ENCODE measurements at places on chromosomes 4 and X.

GRCh38 chr4:4618847-4619246, 77.0 kb upstream of the STX18 start:
- DNase-seq = no peak

GRCh38 chr4:42747971-42748370, 91.1 kb upstream of the ATP8A1 start:
- DNase-seq = no peak

DNA sequence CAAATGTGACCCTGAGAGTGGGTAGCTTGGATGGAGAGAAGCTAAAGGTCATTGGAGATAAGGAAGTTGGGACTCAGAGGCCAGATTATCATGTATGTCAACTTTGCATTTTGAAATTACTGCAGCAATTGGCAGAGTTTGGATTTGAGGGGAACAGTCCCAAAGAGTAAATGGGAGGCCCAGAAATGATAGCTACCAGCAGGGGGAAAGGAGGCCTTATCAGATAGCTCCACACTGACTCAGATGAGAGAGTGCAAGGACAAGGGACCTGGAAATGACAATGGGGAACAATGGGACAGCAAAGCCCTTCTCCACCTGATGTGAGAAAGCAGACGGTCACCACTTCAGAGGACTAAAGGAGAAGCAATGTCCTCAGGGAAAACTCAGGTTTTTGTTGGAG, 201.5 kb upstream of the JADE1 start:
- no peak for DNase-seq

DNA sequence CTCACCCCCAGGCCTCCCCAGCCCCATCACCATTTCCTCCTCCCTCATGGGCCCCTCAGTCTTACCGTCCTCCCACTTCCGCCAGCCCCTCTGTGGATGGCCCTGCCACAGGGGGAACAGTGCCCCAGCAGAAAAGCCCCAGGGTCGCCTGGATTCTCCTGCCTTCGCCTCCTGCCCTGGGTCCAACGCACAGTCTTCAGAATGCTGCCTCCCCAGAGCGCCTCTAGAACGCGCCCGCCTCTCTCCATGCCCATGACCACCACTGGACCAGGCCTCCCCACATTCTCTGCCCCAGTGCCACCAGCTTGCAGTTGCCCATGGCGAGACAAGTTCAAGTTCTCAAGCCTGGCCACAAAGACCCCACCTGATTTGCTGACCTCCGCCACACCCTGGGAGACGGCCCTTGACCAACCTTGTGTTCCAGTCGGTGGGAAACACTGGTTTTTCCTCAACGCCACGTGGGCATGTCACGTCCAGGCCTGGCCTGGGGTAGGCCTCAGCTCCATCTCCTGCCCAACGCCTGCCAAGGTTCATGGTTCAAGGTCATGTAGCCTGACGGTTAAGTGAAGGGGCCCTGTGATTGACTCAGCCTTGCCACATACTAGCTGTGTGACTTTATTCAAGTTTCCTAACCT, 634 bp upstream of the PLXNB3 start:
- DNase-seq = no peak

DNA sequence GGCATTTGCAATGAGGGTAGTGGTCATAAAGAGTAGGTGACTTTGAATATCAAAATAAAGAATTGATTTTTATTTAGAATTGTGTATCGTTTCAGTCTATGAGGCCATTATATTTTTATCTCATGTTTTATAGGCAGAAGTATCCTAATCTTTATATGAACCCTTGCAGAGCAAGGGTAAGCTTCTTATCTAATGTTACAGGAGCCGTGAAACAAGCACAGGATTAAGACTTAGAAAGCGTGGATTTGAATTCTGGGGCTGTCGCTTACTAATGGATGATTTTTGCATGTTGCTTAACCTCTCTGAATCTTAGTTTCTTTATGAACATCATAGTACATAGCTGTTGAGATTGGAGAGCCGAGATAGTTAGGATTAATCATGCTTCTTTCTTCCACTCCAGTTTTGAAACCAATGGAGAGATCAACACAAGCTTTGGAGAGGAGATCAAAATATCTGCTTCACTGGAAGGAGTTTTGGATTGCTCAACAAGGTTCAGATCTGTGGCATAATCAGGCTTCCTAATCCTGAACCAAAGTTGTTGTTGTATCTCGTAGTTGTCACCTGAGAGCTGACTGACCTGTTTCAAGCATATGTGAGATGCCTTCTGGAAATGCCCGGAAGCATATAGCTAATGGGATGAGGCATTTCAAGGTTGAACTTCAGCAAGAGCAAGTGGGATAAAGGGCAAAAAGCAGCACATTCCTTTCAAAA, 166.9 kb upstream of the GK2 start:
- no peak for DNase-seq

DNA sequence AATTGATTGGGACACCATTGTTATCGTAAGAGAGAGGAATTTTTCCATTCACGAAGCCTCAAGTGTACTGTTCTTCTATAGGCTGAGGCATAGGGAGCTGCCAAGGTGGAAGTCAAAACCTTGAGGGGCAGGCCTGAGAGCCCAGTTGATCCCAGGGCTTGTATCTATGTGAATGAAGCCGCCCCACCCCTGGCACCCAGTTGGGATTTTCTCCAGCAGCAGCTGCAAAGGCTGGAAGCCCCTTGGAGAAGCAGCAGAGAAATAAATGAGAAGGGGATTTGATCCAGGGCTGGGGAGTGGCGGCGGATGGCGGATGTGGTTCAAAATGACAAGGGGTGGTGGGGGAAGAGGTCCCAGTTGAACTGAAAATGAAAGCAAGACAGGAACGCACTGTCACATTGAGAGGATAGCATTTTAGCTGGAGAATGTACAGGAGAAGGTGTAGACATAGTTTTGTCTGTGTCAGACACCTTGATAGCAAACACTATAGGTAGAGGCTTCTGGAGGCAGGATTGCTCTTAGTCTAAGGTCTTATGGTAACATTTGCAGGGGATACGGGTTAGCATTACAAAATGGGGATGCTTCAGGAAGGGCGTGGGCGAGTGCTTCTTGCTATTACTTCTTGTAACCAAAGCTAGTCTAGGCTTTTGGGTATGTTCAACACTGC, 32.6 kb downstream of the DOCK11 start:
- peak; percentile 44 for DNase-seq

All from activated effector memory CD4-positive, alpha-beta T cell treated with Interleukin-2 at 50 U/mL for 16 hours (primary cell).